ENCODE measurements at places on chromosomes 12 and 14. TPM values are rescaled to one million over a fixed set of nuclear protein-coding genes. Genes with fewer than 3 reads are reported as not detected.

DNA sequence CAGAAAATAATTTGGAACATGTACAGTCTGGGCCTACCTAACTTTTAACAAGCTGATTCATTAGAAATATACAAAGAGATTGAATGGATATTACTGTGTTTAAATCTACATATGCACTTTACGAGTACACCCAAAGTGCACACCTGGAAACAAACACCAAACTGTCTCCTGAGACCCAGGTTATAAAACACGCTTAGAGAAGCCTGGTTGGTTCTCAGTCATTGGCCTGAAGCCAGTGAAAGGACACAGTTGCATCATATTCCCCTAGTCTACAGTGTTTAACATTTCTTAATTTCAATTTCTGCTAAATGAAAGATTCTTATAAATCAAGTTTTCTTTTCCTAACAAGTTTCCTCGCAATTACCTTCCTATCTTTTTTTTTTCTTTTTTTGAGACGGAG, 209.5 kb downstream of the FBXL14 start:
- DNase-seq: no peak

GRCh38 chr12:30048371-30048770, 264.6 kb upstream of the TMTC1 start:
- DNase-seq: no peak

GRCh38 chr14:90627478-90627877, 188.8 kb downstream of the TTC7B start:
- peak; percentile 87 for DNase-seq

DNA sequence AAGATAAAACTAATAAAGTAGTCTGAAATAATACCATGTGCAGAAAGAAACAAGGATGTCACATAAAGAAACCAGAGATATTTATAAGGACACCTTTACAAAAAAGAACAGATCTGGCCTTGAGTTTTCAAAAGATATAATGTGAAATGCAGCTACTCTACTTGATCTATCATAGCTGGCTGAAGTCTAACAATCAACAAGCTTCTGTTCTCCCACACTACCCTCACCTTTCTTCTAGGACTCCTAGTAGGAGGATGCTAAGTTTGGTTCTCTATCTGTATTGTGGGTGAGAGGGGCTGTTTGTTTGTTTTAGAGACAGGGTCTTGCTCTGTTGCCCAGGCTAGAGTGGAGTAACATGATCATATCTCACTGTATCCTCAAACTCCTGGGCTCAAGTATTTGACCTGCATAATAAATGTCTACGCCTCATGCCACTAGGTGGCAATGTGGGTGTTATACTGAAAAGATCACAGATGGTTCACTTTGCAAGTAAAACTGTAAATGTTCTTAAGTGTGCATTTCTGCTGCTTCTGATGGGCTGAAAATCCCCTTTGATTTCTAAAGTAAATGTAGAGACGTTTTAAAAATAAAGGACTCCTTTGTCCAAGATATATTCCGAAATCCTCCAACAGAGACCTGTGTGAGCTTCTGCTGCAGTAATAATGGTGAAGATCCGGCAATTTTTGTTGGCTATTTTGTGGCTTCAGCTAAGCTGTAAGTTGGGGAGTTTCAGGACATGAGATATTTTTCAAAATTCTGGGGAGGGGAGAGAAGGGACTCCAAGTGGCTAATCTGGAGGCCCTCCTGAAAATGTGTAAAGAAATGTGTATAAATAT, 269.3 kb downstream of the DAD1 start:
- no peak for DNase-seq

- DNase-seq: no peak
These were observed 938.5 kb downstream of the TRHDE start for GRCh38 chr12:73210548-73211204.

DNA sequence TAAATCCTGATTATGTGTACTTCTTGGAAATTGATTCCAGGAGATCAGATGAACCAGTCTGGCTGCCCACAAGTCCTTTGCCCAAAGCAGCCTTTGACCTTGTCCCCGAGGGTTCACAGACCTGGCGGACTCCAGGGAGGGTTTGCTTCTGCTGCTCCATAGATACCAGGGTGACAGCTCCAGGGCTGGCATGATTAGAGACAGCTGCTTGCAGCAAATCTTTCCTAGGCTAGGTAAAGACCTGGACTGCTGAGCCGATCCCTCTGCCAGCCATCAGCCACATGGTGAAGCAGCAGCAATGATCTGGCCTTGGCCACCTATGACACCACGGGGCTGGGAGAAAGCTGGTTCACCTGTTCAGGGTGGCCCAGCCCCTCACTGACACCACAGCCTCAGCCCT, 10.1 kb upstream of the TBX5 start:
- DNase-seq: no peak

GRCh38 chr12:103268831-103269514, 226.8 kb downstream of the C12orf42 start:
- no peak for DNase-seq

DNA sequence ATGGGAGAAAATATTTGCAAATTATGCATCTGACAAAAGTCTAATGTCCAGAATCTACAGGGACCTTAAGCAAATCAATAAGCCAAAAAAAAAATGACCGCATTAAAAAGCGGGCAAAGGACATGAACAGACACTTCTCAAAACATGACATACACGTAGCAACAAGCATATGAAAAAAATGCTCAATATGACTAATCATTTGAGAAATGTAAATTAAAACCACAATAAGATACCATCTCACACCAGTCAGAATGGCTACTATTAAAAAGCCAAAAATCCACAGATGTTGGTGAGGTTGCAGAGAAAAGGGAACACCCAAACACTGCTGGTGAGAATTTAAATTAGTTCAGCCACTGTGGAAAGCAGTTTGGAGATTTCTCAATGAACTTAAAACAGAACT, 16.1 kb downstream of the PAWR start:
- no peak for DNase-seq

- DNase-seq: no peak
These were observed 1.0 kb downstream of the BORCS5 start for GRCh38 chr12:12357719-12358461.

- no peak for DNase-seq
These were observed 221.2 kb upstream of the KITLG start for GRCh38 chr12:88801227-88802095.

GRCh38 chr12:72323881-72324280, 51.7 kb downstream of the TRHDE start:
- DNase-seq: no peak

- peak; percentile 20 for DNase-seq
These were observed 17.7 kb downstream of the RIN3 start for GRCh38 chr14:92531106-92531873.

DNA sequence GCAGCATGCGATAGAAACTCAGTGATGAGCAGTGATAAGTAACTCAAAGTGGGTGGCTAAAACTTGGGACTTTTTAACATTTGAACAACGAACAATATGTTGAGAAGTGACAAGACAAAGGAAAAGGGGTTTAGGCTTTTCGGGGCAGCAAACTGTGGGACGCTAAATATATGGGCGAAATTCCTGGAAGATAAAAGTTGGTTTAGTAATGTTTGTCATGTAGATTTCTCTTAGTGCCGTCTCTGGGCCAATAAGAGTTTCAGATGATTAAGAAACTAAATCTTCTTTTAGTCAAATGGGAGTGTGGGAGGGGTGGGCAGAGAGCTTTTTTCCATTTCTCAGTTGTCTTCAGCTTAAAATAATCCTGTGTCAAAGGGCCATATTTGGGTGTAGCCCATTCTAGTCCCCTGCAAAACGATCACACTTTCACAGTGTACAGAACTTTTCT, 41.7 kb upstream of the FUT8 start:
- DNase-seq: no peak

DNA sequence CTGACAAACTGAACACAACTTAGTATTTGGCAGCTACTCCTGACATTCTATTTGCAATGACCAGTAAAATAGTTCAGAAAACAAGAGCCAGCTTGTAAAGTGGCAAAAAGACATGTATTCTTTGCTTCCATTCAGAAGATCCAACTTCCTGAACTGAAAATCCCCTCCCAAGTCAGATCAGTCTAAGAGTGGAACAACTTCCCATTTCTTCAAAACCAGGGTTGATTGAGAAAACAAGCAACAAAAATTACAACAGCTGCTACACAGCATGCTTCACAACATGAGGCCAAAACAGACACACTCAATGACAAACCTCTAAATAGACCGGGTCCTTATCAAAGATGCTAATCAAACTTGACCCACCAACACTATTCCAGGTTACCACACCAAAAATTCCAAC, 40.3 kb downstream of the CIT start:
- DNase-seq: no peak

DNA sequence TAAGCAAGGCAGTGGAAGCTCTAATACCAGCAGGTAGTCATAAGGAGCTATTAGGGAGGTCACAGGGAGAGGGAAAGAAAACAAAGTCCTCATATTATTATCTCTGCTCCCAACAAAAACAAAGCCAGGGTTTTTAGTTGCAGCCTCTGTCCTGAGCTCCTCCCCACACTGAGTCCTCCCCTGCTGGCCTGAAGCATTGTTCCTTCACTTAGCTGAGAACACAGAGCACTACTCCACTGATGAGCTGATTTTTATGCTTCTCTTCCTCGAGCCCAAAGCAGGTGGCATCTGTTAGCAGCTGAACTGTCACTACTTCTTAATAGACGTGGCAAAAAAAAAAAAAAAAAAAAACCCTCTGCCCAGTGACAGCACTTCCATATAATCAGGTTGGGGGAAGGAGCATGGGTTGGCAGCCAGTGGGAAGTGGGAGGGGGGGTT, 10.5 kb upstream of the STAC3 start:
- no peak for DNase-seq

GRCh38 chr12:55694651-55695050, 13.1 kb downstream of the ITGA7 start:
- no peak for DNase-seq

DNA sequence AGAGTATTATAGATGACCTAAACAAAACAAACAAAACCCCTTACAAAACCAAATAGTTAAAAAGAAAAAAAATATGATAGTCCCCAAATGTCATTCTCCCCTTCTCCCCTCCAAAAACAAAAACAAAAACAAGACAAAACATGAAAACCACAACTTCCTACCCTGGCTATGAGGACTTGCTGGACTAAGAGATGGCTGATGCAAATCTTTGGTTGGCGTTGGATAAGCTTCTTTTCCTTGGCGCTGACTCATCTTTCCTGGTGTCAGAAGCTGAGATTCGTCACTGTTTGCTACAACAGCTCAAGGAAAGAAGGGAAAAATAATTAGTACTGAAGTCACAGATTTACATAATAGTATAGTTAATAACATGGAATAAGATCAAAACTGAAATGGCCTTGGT, 102.5 kb upstream of the BBS10 start:
- no peak for DNase-seq

DNA sequence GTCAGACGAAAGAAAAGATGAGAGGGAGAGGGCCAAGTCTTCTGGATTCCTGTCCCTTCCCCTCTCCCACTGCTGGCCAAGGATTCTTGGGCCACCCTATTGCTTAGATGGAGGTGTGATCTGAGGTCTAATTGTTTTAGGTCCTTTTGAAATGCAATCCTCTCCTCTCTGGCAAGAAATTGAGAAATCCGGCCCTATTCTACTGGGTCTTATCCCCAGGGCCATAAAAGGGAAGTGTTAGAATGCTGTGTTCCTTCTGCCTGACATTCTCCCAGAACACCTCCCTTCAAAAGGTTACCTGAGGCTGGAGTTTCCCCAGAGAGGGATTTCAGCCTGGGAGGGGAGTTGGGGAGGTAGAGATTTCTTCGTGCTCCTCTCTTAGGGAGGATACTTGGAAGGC, 4.4 kb downstream of the WNT5B start:
- DNase-seq: no peak

DNA sequence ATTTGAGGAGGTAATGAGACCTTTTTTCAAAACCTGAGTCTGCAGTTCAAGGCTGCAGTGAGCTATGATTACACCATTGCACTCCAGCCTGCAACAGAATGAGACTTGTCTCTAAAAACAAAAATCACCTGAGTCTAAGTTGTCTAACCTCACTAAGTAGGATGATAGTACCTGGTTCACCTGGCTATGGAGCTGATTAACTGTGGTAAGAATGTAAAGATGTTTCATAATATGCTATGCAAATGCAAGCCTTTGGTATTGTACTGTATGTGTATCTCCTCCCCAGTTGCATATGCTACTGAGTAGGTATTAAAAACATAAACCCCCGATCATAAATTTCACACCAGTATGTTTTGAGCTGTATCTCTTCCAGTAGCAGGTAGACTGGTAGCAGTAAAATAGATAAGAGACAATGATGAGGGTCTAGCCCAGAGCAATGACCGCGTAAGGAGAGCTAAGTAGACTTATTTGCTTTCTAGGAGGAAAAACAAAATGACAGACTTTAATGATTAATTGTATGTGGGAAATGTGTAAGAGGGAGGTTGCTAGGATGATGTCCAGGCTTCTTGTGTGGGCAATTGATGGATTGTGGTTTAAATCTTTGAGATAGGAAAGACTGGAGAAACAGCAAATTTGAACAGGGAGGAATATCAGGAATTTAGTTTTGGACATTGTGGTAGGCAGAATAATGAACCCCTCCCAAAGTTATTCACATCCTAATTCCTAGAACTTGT, 41.6 kb upstream of the EGLN3 start:
- no peak for DNase-seq

DNA sequence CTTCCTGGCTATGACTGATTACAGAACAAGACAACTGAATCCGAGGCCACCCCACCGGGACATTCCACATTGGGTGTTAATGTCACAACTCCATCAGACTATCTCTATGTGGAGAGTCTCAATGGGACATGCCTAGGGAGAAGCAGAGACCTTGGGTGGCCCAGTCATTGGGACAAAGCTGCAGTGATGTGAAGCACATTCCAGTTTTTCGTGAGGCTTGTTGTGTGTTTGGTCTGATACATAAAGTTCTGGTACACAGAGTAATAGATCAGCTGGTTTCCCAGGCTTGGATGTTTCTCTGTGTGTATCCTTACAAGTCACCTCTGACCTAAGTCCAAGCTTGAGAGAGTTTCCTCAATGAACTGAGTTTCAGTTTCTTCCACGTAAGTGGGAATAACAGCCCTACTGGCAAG, 42.3 kb downstream of the CPM start:
- no peak for DNase-seq

DNA sequence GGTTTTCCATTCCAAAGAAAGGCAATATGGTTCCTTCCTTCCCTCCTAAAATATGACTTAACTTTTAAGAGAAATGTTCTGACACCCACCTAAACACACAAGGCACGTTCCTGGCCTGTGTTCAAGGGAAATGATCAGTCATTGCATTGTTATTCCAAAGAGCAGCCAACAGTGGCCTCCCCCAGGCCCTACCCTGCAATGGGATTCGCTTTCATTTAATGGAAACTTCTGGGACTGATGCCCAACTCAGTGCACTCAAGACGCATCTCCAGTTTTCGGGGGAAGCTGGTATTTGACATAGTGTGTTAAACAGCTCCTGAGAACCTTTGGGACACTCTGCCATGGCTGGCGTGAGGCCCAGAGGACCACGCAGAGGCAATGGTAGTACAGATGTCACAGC, 65.9 kb downstream of the DDX51 start:
- no peak for DNase-seq

ACRBP gene
- total RNA-seq: 0.82 TPM

RNASE2 gene
- total RNA-seq: not detected

AKAP3 gene
- total RNA-seq: 1.9 TPM

RERG gene
- 2.4 TPM for total RNA-seq

HOMEZ gene
- 13.4 TPM for total RNA-seq

LMNTD1 gene
- total RNA-seq: not detected

RPGRIP1 gene
- total RNA-seq: not detected

ZNF10 gene
- 2.5 TPM for total RNA-seq

CACNA2D4 gene
- 0.95 TPM for total RNA-seq

SYT1 gene
- total RNA-seq: 0.34 TPM
